ENCODE measurements at places on chromosomes 12 and 14.

GRCh38 chr12:93094988-93095737 lies 166.1 kb upstream of the EEA1 start:
- no peak for DNase-seq

DNA sequence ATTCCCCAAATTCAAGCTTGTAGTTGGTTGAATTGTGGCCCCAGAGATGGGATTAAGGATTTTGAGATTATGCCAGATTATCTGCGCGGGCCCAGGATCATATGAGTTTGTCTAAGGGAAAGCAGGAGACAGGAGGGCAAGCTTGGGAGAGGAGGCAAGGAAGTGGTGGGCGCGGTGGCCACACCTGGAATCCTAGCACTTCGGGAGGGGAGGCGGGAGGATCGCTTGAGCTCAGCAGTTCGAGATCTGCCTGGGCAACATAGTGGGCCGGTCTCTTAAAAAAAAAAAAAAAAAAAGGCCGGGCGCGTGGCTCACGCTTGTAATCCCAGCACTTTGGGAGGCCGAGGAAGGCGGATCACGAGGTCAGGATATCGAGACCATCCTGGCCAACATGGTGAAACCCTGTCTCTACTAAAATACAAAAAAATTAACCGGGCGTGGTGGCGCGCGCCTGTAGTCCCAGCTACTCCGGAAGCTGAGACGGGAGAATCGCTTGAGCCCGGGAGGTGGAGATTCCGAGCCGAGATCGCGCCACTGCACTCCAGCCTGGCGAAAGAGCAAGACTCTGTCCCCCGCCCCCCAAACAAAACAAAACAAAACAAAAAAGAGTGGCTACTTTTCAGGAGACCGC lies 881 bp upstream of the PUS1 start:
- no peak for DNase-seq

DNA sequence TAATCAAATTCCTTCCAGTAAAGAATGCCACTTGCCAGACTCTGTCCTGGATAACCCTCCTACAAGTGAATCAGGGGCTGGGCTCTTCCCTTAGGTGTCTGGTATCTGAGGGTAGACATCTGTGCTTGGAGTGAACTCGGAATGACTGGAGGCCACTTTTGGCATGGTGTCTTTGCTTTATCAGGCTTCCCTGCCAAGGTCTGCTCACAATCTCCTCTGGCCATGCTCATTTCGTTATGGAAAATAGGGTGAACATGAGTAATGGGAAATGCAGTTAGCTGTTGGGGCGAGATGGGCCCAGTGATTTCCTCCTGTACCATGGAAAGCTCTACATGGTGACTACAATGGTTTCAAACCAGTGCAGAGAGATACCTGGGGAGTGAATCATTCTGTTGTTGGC lies 212.9 kb downstream of the NRXN3 start:
- DNase-seq: no peak

GRCh38 chr12:88062474-88062873 lies 33.3 kb upstream of the C12orf50 start:
- no peak for DNase-seq

DNA sequence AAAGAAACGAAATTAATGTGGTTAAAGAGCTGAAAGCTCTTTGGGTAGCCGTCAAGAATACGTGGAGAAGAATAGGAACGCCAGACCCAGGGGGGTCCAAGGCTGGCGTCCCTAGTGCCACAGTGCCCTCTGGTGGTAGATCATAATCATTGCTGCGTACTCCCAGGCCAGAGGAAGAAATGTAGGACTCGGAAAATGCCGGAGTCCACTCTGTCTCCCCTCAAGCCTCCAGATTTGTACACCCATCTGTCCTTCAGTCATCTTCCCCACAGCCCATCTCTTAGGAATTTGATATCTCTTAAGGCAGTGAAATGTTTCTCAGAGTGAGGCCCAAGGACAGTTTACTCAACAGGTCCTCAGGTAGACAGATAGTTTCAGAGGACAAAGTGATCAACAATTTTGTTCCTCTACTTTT lies 25.4 kb upstream of the PLEKHG6 start:
- peak; percentile 38 for DNase-seq

- no peak for DNase-seq
These were observed 421 bp downstream of the FCF1 start for GRCh38 chr14:74713395-74713735.

DNA sequence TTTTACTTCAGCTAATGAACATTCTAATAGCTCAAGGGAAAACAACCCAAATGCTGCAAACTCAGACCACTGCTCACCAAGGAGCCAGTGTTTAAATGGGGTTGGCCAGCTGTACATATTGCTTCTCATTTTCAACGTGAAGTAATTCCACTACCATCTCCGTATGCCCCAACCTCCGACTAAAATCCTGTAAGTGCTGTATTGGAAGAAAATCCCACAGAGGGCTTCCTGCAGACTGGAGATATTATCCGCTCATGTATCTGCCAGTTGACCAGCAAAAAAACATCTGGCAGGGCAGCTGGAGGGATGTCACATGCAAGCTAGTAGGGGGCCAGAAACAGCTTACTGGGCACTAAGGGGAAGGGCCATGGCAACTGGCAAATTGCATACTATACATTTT lies 485.0 kb downstream of the SNAPC1 start:
- no peak for DNase-seq
